ENCODE measurements at places on chromosomes 3 and 15. TPM values are rescaled to one million over a fixed set of nuclear protein-coding genes. Genes with fewer than 3 reads are reported as not detected.
A peak's percentile ranks its signal among the peaks of the same experiment; 100 is the strongest.

SCN11A gene
- 2.0 TPM for total RNA-seq

NECTIN3 gene
- 35.1 TPM for total RNA-seq

ASB14 gene
- total RNA-seq: 0.18 TPM

SERPINI2 gene
- 0.04 TPM for total RNA-seq

DNA sequence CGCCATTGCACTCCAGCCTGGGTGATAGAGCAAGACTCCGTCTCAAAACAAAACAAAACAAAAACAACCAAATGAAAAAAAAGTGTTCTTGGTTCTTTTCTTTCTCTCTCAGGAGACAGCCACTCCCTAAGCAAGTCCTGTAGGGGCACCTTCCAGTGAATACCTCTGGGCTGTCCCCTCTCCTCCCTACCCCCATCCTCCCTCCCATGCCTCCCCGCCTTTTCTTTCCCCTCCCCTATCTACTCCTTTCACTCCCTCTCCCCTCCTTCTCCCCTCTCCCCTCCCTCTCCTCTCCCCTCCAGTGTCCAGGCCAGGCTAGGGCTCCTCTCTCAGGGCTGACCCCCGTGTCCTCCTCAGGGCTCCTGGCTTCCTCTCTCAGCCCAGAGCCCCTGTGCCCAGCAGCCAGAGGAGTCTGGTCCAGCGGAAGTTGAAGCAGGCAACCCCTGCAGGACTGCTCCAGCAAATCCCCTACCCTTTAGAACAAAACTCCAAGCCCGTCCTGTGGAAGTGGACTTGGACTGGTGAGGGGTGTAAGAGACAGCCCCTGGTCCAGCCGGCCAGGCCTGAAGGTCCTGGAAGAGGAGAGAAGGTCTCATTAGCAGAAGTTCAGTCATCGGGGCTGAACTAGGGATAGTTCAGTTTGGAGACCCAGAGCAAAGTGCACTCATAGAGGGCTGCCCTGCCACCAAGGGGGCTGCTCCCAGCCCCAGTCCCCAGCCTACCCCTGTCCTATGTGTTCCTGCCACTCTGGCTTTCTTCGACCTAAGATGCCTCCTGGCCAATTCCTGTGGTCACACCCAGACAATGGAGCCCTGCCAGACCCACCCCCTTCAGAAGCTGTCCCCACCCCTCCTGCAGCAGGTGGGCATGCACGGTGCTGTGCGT, 79.8 kb upstream of the IQSEC1 start:
- no peak overlapping the region for H3K27ac ChIP-seq
- no peak overlapping the region for H3K4me3 ChIP-seq
- peaks cover 9% of the 10 kb centered on the region for H3K27me3 ChIP-seq
- H3K4me1 ChIP-seq: no peaks in the 10 kb centered on the region
- H3K36me3 ChIP-seq: no peaks in the 10 kb centered on the region

- no peak overlapping the region for H3K27ac ChIP-seq
- H3K27me3 ChIP-seq: no peaks in the 10 kb centered on the region
- no peaks in the 10 kb centered on the region for H3K4me1 ChIP-seq
- no peaks in the 10 kb centered on the region for H3K36me3 ChIP-seq
These were observed 95.9 kb upstream of the RNF7 start for GRCh38 chr3:141642215-141642614.

- no peak for DNase-seq
- peaks cover 12% of the 10 kb centered on the region for H3K36me3 ChIP-seq
- H3K4me3 ChIP-seq: no peak overlapping the region
- no peaks in the 10 kb centered on the region for H3K4me1 ChIP-seq
- no peaks in the 10 kb centered on the region for H3K27me3 ChIP-seq
- no peak overlapping the region for H3K27ac ChIP-seq
These were observed 652.9 kb downstream of the MAGI1 start for GRCh38 chr3:65385805-65386204.

- no peak overlapping the region for H3K4me3 ChIP-seq
- no peaks in the 10 kb centered on the region for H3K27me3 ChIP-seq
- no peaks in the 10 kb centered on the region for H3K4me1 ChIP-seq
- no peak overlapping the region for H3K27ac ChIP-seq
These were observed 654.0 kb upstream of the NR2F2 start for GRCh38 chr15:95676500-95676899.

GRCh38 chr3:194328942-194329582, 22.1 kb downstream of the CPN2 start:
- no peak overlapping the region for H3K4me3 ChIP-seq
- peak; percentile 59 for DNase-seq
- H3K27ac ChIP-seq: peak overlapping the region; percentile 15
- no peaks in the 10 kb centered on the region for H3K36me3 ChIP-seq

GRCh38 chr3:72153477-72154314, 368.7 kb upstream of the PROK2 start:
- peaks cover 3% of the 10 kb centered on the region for H3K27me3 ChIP-seq
- H3K4me3 ChIP-seq: no peak overlapping the region
- H3K36me3 ChIP-seq: no peaks in the 10 kb centered on the region
- H3K27ac ChIP-seq: no peak overlapping the region

DNA sequence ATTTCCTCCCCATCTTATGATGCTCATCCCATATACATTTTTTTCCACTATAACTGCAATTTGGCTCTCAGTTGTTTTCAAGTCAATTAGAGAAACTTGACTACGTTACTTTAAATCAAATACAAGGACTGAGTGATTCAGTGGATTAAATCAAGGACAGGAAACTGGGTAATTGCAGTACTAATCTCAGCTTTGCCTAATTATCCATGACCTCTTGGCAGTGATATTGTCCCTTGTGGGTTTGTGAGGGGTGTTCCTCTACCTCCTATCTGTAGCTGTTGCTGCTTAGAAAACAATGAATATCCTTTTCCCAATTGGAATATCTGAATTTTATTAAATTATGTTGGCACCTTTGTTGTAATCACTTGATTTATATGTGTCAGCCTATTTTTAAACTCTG, 79.4 kb downstream of the ZPLD1 start:
- DNase-seq: peak; percentile 3
- no peak overlapping the region for H3K27ac ChIP-seq
- H3K36me3 ChIP-seq: no peaks in the 10 kb centered on the region
- no peak overlapping the region for H3K4me3 ChIP-seq
- no peaks in the 10 kb centered on the region for H3K4me1 ChIP-seq

All from muscle of leg (tissue), 16 donors.